Lower lobe of right lung (tissue), 2 donors: ENCODE measurements at places on chromosomes 11 and 22. TPM values are rescaled to one million over a fixed set of nuclear protein-coding genes. Genes with fewer than 3 reads are reported as not detected.

DNA sequence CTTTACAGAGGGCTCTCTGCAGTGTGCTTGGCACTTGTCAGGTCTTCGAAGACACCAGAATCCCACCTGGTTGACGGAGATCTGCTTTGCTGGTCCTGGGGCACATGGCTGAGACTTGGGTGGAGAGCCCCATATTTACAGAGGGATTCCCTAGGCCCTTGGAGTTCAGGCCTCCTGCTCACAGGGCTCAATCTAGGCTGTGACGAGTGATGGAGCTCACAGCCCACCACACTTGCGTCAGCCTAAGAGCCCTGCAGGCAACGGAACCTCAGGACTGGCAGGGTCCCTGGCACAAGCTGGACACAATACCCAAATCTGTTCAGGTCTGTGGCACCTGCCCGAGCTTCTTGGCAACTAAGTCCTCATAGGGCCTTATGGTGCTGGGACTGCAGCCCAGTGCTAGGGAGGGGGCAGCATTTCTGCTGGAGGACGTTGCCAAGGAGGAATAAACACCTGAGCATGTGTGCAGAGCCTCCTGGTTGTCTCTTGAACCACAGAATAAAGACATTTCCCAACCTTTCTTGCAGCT is 59.1 kb downstream of the KCNC1 start:
- no peaks in the 10 kb centered on the region for H3K4me1 ChIP-seq
- no peak for DNase-seq
- H3K27ac ChIP-seq: no peak overlapping the region
- no peak overlapping the region for H3K4me3 ChIP-seq

Gene VSIG10L2
- not detected for total RNA-seq

DNA sequence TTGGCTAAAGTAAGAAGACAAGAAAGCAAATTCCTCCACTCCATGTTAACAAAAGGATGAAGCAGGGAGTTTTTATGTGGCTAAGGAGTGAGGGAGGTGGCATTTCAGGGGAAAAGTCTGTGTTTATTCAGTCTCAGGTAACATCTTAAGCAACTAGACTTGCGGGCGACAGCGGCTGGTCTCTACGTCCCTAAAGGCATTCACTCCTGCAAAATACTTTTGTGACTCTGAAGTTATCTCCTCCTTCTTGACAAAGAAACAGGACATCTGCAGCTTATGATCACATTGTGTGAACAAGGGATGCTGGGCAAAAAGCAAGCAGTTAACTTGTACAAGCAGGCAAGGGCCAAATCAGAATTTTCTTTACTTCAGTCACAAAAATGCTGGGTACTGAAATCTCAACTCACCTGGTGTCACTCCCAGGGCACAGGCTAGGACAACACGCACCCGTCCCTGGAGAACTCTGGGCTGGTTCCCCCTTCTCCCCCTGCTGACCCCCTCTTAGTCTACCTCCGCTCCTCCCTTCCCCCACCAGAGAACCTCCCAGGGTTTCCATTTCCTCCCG is 38.3 kb downstream of the IGLL5 start:
- no peaks in the 10 kb centered on the region for H3K36me3 ChIP-seq
- peaks cover 9% of the 10 kb centered on the region for H3K27me3 ChIP-seq
- no peak overlapping the region for H3K27ac ChIP-seq
- no peak for DNase-seq
- no peaks in the 10 kb centered on the region for H3K4me1 ChIP-seq
- H3K4me3 ChIP-seq: no peak overlapping the region

Gene SPTY2D1
- total RNA-seq: 18.6 TPM

Gene KCNJ5
- total RNA-seq: 12.9 TPM

Gene TMEM45B
- 13.8 TPM for total RNA-seq

DNA sequence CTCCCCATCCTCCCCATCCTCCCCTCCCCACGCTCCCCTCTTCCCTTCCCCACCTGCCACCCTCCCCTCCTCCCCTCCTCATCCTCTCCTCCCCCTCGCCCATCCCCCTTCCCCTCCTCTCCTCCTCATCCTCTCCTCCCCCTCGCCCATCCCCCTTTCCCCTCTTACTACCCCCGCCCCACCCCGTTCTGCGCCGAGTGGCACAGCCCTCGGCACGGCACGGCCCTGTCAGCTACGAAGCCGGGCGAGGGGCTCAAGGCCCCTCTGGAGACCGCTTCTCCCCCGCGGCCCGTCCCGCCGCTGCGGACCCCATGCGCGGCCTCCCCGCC is 449.9 kb downstream of the OPCML start:
- no peak overlapping the region for H3K27ac ChIP-seq
- DNase-seq: peak; percentile 60
- peaks cover 54% of the 10 kb centered on the region for H3K27me3 ChIP-seq
- no peaks in the 10 kb centered on the region for H3K36me3 ChIP-seq
- no peak overlapping the region for H3K4me3 ChIP-seq

GRCh38 chr11:58395581-58395980 is 11.1 kb downstream of the OR5B3 start:
- no peak for DNase-seq
- H3K36me3 ChIP-seq: no peaks in the 10 kb centered on the region
- no peaks in the 10 kb centered on the region for H3K4me1 ChIP-seq
- H3K4me3 ChIP-seq: no peak overlapping the region
- H3K27me3 ChIP-seq: no peaks in the 10 kb centered on the region

Gene FOLR2
- 28.1 TPM for total RNA-seq

- no peaks in the 10 kb centered on the region for H3K27me3 ChIP-seq
- no peak for DNase-seq
- H3K4me1 ChIP-seq: peaks cover 30% of the 10 kb centered on the region
- no peaks in the 10 kb centered on the region for H3K36me3 ChIP-seq
- no peak overlapping the region for H3K27ac ChIP-seq
Observed at GRCh38 chr22:28332410-28332809, 347.2 kb downstream of the TTC28 start.

- H3K27ac ChIP-seq: no peak overlapping the region
- no peak for DNase-seq
- no peaks in the 10 kb centered on the region for H3K4me1 ChIP-seq
- no peak overlapping the region for H3K4me3 ChIP-seq
- H3K36me3 ChIP-seq: no peaks in the 10 kb centered on the region
- no peaks in the 10 kb centered on the region for H3K27me3 ChIP-seq
Observed at GRCh38 chr11:85089654-85090053, 537.5 kb downstream of the DLG2 start.

Gene UBQLN3
- 0.50 TPM for total RNA-seq

- no peaks in the 10 kb centered on the region for H3K27me3 ChIP-seq
- DNase-seq: no peak
- no peak overlapping the region for H3K27ac ChIP-seq
- no peak overlapping the region for H3K4me3 ChIP-seq
- H3K36me3 ChIP-seq: no peaks in the 10 kb centered on the region
Observed at GRCh38 chr11:11608783-11609232, 13.0 kb downstream of the GALNT18 start.

DNA sequence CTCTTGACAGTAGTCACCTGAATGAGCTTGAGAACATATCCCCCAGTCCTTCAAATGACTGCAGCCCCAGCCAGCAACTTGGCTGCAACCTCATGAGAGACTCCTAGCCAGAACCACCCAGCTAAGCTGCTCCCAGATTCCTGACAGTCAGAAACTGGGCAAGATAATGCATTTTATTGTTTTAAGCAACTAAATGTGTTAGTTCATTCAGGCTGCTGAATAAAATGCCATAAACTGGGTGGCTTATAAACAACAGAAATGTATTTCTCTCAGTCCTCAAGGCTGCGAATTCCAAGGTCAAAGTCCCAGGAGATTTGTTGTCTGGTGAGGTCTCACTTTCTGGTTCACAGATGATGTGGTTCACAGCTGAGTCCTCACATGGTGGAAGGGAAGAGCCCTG is 5.8 kb upstream of the PAMR1 start:
- H3K4me3 ChIP-seq: no peak overlapping the region
- no peaks in the 10 kb centered on the region for H3K4me1 ChIP-seq
- peaks cover 4% of the 10 kb centered on the region for H3K27me3 ChIP-seq
- no peak for DNase-seq
- no peak overlapping the region for H3K27ac ChIP-seq
- H3K36me3 ChIP-seq: no peaks in the 10 kb centered on the region

DNA sequence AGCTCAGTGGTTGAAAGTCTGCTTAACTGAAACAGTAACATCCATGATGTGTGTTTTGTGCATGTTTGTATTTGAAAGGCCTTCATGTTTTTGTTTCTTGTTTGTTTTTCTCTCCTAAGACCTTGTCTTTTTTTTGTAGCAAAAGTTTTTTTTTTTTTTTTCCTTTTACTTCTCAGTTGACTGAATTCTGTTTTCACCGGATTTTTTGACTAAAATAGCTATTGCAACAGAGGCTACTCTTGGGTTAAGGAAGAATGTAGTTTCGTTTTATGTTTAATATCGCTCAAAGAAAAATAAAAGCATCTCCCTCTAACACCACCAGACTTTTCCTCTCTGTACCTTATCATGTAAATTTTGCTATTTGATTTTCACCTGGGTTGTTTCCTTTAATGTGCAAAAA is 15.1 kb downstream of the APOL6 start:
- H3K36me3 ChIP-seq: peaks cover 23% of the 10 kb centered on the region
- H3K27me3 ChIP-seq: no peaks in the 10 kb centered on the region
- no peak for DNase-seq
- peak overlapping the region; percentile 9 for H3K4me3 ChIP-seq

Gene LRP5
- total RNA-seq: 66.1 TPM

Gene SERPIND1
- 0.24 TPM for total RNA-seq

DNA sequence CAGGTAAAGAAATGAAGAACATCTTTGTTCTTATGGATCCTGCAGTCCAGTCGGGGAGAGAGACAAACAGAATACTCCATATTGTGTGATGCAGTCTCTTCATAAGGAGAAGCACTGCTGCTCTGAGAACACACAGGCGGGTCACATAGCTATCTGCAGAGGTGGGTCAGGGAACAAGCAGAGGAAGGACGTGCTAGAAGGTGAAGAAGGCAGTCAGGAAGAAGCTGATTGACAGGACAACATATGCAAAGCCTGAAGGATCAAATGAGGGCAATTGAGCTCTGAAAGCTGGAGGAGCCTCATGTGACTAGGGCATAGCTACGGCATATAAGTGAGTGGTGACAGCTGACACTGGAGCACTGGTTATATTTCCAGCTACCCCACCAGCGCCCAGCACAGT is 122.5 kb downstream of the OPCML start:
- no peak for DNase-seq
- no peaks in the 10 kb centered on the region for H3K36me3 ChIP-seq
- no peak overlapping the region for H3K27ac ChIP-seq
- no peaks in the 10 kb centered on the region for H3K27me3 ChIP-seq
- H3K4me3 ChIP-seq: no peak overlapping the region

DNA sequence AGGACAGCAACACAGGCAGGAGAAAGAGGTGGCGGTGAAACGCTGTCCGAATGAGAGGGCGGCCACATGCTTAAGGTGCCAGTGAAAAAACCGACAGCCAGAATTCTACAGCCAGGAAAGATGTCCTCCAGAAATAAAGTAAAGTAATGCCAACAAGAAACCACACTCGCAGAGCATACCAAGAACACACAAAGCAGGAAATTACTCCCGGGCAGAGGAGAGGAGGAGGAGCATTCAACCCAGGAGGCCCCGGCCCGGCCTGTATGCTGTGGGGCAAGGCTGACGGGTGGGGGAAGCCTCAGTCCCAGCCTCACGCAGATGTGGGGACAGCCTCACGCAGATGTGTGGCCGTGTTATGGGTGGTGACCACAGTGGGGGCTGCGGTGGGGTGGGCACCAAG is 28.0 kb downstream of the CHID1 start:
- no peak overlapping the region for H3K27ac ChIP-seq
- H3K36me3 ChIP-seq: peaks cover 42% of the 10 kb centered on the region
- H3K4me1 ChIP-seq: no peaks in the 10 kb centered on the region
- no peak overlapping the region for H3K4me3 ChIP-seq
- no peak for DNase-seq

GRCh38 chr11:27861706-27862430 is 161.6 kb upstream of the BDNF start:
- H3K36me3 ChIP-seq: no peaks in the 10 kb centered on the region
- DNase-seq: no peak
- no peaks in the 10 kb centered on the region for H3K27me3 ChIP-seq
- no peak overlapping the region for H3K27ac ChIP-seq

Gene OR52I1
- not detected for total RNA-seq

DNA sequence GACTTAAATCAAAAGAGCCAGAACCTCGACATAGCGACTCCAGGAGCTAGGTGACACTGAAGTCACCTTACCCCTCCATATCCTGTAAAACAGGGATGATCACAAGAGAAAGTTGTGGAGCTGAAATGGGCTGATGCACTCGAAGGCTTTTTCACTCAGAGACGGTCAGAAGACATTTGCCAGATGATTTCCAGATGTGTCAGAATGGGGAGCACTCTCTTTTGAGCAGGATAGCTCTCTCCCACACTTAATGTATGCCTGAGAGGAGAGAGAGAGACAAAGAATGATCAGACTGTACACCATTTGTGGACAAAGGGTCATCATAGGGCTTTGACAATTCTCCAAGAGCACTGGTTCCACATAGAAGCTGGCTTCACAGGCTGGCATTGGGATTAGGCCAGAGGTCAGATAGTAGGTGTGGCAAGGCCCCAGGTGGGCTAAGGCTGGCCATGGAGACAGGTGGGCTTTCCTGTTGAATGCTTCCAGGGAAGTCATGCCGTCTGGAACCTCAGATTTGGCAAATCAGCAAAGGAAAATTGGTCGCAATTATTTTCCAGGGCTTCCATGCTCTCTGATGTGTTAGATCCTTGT is 42.3 kb upstream of the ETS1 start:
- H3K4me1 ChIP-seq: peaks cover 55% of the 10 kb centered on the region
- no peak overlapping the region for H3K4me3 ChIP-seq

GRCh38 chr11:2653930-2654739 is 45.7 kb downstream of the KCNQ1OT1 start:
- no peaks in the 10 kb centered on the region for H3K27me3 ChIP-seq
- no peaks in the 10 kb centered on the region for H3K36me3 ChIP-seq
- no peaks in the 10 kb centered on the region for H3K4me1 ChIP-seq
- no peak overlapping the region for H3K4me3 ChIP-seq
- no peak overlapping the region for H3K27ac ChIP-seq

DNA sequence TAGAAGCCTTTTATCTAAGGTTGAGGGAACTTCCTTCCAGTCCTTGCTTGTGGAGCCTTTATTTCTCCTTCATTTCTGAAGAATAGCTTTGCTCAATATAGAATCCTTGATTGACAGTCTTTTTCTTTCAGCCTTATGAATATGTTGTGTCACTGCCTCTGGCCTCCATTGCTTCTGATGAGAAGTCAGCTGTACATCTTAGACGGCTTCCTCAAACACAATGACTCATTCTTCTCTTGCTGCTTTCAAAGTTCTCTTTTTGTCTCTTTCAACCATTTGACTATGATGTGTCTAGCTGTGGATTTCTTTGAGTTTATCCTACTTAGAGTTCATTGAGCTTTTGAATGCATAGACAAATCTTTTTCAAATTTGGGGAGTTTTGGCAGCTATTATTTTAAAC is 893.2 kb downstream of the BRD1 start:
- H3K36me3 ChIP-seq: no peaks in the 10 kb centered on the region
- no peak overlapping the region for H3K27ac ChIP-seq
- no peak overlapping the region for H3K4me3 ChIP-seq
- peaks cover 6% of the 10 kb centered on the region for H3K27me3 ChIP-seq

DNA sequence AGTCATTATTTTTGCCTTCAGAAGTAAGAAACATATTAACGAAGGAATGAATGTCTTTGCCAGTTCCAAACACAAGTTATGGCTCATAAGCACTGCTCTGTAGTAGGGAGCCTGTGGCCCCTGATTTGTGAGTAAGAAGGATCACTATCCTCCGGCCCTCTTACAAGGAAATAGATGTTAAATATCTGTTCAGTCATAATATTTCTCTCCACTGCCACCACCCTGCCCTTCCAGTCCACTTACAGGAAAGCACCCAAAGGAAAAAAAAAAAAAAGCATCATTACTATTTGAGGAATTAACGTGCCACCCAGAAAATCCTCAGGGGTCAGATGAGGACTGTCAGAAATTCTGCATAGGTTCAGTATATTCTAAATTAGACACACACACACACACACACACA is 123.4 kb downstream of the ETS1 start:
- H3K4me1 ChIP-seq: peaks cover 65% of the 10 kb centered on the region
- peaks cover 71% of the 10 kb centered on the region for H3K36me3 ChIP-seq
- H3K4me3 ChIP-seq: no peak overlapping the region
